ENCODE measurements at places on chromosomes 2 and 18. TPM values are rescaled to one million over a fixed set of nuclear protein-coding genes. Genes with fewer than 3 reads are reported as not detected.
A peak's percentile ranks its signal among the peaks of the same experiment; 100 is the strongest.

DNA sequence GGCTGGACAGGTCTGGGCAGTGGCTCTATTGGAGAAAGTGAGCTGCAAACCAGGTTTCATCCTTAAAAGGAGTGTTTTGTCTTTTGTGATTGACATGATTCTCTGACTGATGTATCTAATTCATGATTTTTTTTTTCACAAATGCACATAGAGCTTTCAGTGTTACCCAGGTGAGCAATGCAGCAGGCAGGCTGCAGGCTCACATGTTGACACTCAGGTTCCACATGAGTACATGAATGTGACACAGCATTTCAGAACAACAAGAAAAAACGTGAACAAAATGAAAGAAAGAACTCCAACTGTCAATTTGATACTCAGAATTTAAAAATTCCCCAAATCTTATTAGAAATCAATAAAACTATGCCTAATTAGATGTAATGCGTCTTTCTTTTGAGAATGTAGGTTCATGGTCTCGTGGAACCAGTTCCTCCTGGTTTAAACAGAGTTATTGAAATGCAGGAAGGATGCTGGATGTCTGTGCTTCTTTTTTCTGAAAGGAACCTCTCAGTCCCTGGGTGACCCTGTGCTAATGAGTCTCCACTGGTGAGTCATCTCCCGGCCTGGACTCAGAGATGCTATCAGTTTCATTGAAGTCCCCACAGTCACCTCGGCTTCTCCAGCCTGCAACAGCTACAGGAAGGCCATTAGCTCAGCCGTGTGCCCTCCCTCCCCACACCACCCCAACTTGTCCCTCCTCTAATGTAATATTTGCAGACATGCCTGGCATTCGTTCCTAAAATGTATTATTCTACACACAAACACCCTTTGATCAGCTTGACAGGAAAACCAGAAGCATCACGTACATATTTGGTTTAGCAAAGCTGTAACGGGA is 430.4 kb downstream of the LPIN1 start:
- no peak overlapping the region for H3K4me3 ChIP-seq
- peak; percentile 48 for DNase-seq
- no peaks in the 10 kb centered on the region for H3K27me3 ChIP-seq
- H3K36me3 ChIP-seq: no peaks in the 10 kb centered on the region
- peaks cover 36% of the 10 kb centered on the region for H3K4me1 ChIP-seq
- H3K27ac ChIP-seq: no peak overlapping the region

GRCh38 chr2:126877041-126877440 is 21.6 kb upstream of the TEX51 start:
- no peaks in the 10 kb centered on the region for H3K4me1 ChIP-seq
- no peaks in the 10 kb centered on the region for H3K27me3 ChIP-seq
- no peak overlapping the region for H3K4me3 ChIP-seq
- no peak for DNase-seq
- H3K36me3 ChIP-seq: no peaks in the 10 kb centered on the region

DNA sequence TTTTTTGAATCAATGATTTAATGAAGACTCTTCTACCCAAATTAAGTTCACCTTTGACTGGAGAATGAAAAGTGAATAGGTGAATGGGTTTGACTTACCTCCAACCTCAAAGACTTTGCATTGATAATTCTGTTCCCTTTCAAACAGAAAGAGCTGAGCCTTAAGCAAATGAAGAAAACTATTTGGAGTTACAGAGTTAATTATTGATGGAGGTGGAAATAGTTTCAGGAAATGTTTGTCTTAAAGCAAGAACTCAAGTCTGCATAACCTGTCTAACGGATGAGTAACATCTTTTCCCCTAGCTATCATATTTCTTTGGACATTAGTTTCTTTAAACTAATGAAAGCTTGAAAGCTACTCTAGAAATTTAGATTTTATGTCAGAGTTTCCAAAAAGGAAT is 166.5 kb downstream of the CERS6 start:
- no peak for DNase-seq
- no peak overlapping the region for H3K4me3 ChIP-seq
- H3K36me3 ChIP-seq: no peaks in the 10 kb centered on the region
- no peak overlapping the region for H3K27ac ChIP-seq

- H3K27me3 ChIP-seq: no peaks in the 10 kb centered on the region
- no peaks in the 10 kb centered on the region for H3K36me3 ChIP-seq
- no peaks in the 10 kb centered on the region for H3K4me1 ChIP-seq
- no peak overlapping the region for H3K4me3 ChIP-seq
- DNase-seq: no peak
Observed at GRCh38 chr2:7633566-7634153, 716.4 kb downstream of the RNF144A start.

GRCh38 chr2:29278966-29279365 is 163.8 kb downstream of the CLIP4 start:
- no peak overlapping the region for H3K27ac ChIP-seq
- H3K4me3 ChIP-seq: no peak overlapping the region
- H3K27me3 ChIP-seq: peaks cover 16% of the 10 kb centered on the region
- no peaks in the 10 kb centered on the region for H3K36me3 ChIP-seq
- H3K4me1 ChIP-seq: no peaks in the 10 kb centered on the region

- H3K4me3 ChIP-seq: no peak overlapping the region
- no peaks in the 10 kb centered on the region for H3K36me3 ChIP-seq
- H3K27me3 ChIP-seq: no peaks in the 10 kb centered on the region
Observed at GRCh38 chr2:6211236-6211635, 519.1 kb downstream of the SOX11 start.

DNA sequence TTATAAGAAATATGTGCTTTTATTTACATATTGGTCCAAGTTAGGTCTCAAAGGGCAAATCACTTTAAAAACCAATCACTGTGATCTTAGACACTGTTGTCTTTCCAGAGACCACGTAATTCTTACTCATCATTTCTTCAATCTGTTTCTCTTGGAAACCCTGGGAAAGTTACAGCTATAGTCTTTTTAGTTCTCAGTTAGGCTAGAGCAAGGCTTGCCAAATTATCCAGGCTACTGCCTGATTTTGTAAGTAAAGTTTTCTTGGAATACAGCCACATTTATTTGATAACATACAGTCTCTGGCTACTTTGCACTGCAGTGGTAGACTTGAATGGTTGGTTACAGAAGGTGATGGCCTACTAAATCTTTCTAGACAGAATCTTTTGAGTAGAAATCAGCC is 106.0 kb downstream of the KIAA1328 start:
- no peak overlapping the region for H3K4me3 ChIP-seq
- no peak for DNase-seq

GRCh38 chr18:26255695-26256622 is 29.7 kb downstream of the TAF4B start:
- H3K27me3 ChIP-seq: no peaks in the 10 kb centered on the region
- H3K27ac ChIP-seq: no peak overlapping the region
- DNase-seq: no peak
- H3K36me3 ChIP-seq: peaks cover 6% of the 10 kb centered on the region

DNA sequence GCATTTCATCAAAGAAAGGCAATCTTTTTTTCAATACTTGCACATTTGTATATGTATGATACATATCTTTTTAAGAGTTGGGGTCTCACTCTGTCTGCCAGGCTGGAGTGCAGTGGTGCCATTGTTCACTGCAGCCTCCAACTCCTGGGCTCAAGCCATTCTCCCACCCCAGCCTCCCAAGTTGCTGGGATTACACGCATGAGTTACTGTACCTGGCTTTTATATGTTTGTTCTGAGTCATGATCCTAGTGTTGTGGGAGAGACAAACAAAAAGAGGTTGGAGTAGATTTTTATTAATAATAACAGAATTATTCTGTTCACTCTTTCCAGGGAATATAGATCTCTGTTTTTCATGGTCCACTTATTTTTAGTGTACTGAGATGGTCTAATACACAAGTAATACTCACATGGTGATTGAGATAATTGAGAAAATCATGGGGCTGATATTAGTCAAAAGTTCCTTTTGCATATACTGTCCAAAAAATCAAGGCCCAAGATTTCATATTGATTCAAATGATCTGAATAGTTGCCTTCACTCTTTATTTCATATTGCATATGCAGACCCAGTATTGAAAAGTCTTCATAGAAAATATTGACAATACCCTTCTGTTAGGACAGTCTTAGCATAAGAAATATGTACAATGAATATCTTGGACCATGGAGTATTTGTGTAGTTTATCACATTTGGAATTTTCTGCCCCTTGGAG is 138.3 kb downstream of the FMNL2 start:
- no peaks in the 10 kb centered on the region for H3K36me3 ChIP-seq
- peaks cover 4% of the 10 kb centered on the region for H3K27me3 ChIP-seq
- H3K27ac ChIP-seq: no peak overlapping the region
- H3K4me1 ChIP-seq: peaks cover 5% of the 10 kb centered on the region
- H3K4me3 ChIP-seq: no peak overlapping the region
- DNase-seq: no peak

Gene GPR155
- 9.2 TPM for total RNA-seq

Gene TCF23
- not detected for total RNA-seq

Gene FAM98A
- total RNA-seq: 46.8 TPM

Gene EVX2
- total RNA-seq: not detected

Gene GRB14
- not detected for total RNA-seq

All from activated CD4-positive, alpha-beta memory T cell treated with anti-CD3 and anti-CD28 coated beads for 36 hours (primary cell).